ENCODE measurements at places on chromosomes 12 and 14. TPM values are rescaled to one million over a fixed set of nuclear protein-coding genes. Genes with fewer than 3 reads are reported as not detected.

- no peak for DNase-seq
Measured at GRCh38 chr14:102878970-102879460, 43.4 kb upstream of the AMN start.

DNA sequence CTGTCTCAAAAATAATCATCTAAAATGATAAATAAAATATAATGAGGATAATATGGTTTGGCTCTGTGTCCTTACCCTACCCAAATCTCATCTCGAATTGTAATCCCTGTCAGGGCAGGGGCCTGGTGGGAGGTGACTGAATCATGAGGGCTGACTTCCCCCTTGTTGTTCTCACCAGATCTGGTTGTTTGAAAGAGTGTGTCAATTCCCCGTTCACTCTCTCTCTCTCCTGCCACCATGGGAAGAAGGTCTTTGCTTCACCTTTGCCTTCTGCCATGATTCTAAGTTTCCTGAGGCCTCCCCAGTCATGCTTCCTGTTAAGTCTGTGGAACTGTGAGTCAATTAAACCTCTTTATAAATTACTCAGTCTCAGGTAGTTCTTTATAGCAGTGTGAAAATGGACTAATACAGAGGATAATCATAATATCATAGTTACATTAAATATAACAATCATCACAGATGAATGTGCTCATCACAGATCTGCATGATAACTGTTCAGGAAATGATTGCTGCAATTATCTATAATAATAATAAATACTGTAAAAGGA is 12.6 kb downstream of the EFCAB11 start:
- no peak for DNase-seq

PLEK2 gene
- polyA plus RNA-seq = 2.6 TPM

DNA sequence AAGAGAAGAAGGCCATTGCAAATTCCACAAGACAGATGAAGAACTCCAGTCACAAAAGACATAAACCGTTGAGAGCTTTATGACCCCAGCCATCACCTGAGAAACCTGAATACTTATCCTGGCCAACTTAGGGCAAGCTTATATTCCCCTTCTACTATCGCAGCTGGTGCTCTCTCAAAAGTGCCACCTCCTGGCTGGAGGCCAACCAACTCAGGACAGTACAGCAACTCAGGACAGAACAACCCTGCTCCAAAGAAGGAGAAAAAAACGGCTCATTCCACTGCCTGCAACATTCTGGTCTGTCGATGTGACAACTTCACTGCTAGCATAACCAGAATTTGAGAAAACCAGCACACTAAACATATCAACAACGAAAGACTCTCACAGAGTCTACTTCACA is 9.7 kb upstream of the KRT6B start:
- no peak for DNase-seq

ADCY4 gene
- 24.9 TPM for polyA plus RNA-seq

GRCh38 chr12:15707516-15708199 is 81.5 kb downstream of the EPS8 start:
- no peak for DNase-seq

- DNase-seq = no peak
Measured at GRCh38 chr12:26539131-26539530, 293.9 kb downstream of the ITPR2 start.

GRCh38 chr12:69569236-69569635 is 16.0 kb upstream of the CCT2 start:
- DNase-seq = no peak

DEGS2 gene
- 9.6 TPM for polyA plus RNA-seq

SIX6 gene
- not detected for polyA plus RNA-seq

DNA sequence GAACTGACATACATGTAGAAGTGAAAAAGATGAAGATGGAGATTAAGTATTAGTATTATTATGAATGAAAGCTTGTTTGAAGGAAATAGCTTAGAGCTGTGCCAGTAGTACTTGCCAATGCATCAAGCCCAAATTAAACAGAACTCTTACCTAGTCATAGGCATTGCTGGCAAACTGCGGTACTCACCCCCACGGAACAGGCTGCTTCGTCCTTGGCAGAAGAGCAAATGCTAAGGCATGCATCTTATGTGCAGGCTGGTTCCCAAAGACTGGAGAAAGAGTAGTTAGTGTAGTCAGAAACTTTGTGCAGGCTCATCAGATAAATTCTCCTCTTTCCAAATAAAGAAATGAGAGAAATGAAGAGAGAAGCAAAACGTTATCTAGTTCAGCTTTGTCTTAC is 134.8 kb downstream of the CCDC59 start:
- DNase-seq = no peak

DNA sequence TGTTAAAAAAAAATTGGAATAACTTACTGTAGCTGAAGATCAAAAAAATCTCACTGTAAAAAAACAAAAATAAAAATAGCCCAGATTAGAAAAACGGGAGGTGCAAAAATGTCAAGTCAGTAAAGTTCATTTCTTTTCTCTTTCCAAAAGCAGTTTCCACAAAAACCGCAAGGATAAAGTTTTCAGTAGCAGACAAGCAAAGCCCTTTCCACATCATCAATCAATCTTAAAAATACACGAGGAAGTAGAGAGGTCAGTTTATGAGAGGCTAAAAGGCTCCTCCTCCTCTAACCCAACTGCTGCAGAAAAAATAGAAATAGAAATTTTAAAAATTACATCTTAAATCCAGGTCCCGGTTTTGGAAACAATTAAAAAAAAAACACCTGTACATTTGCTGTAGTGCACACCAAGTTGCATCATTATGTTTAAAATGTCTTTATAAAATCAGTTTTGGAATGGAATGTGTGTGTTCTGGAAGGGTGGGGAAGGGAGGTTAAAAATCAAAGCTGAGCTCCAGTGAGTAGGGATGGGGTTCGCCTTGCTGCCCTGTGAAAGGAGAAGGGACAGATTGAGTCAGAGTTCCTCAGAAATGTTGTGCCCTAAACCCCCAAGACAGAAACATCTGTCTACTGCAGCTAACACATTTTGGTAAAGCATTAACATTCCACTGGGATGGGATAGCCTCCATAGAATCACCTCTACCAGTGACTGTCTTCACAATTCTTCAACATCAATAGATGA is 5.8 kb downstream of the HNRNPC start:
- DNase-seq = no peak

- no peak for DNase-seq
Measured at GRCh38 chr12:102757154-102757881, 159.7 kb downstream of the PAH start.

- DNase-seq = no peak
Measured at GRCh38 chr12:18373181-18373580, 111.9 kb downstream of the PIK3C2G start.

DNA sequence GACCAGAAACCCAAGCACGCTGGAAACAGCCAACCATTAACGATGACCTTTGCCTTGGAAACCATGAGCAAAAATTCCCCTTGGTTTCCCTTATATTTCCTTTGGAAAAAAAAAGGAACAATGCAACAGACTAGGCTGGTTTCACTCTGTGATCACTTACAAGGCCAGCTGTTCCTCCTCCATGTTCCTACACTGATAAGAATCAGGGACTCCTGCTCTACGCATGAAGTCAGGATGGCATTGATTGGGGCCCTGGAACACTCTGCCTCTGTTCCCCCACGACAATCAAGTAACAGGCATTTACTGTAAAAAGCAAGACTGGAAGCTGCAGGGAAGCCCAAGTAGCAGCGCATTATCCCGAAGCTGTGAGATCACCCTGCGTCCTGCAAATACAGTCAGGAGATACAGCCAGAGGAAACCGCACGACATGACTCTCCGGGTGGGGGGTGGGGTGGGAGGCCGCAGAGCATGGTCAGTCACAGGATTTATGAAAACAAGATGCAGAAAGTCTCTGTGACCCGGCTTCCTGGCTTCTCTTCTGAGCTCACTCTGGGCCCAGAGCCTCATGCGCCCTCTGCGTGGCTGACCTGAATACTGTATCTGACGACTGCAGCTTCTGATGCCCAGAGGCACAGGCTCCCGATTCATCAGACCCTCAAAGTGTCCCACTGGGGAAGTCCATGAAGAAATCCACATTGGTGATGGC is 31.1 kb downstream of the SSH1 start:
- DNase-seq = no peak

DNA sequence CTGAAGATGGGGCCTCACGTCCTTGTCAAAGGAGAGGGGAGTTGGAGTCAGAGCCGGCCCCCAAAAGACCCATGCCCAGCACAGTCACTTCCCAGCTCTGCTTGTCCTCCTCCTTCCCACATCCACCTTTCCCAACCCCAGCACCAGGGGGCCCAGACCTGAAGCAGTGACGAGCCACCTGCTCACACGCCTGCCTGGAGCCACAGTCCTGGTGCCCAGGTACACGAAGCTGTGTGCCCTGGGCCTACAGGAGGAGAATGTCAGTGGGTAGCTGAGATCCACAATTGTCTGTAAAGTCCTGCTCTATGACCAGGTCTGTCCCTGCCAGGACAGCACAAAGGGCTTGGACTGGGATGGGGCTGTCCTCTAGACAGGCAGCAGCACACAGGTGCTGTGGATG is 126.8 kb upstream of the PZP start:
- DNase-seq = no peak

NKX2-1 gene
- polyA plus RNA-seq = not detected

GRCh38 chr14:91509878-91510170 is 286 bp downstream of the PPP4R3A start:
- DNase-seq = no peak

ZFHX2 gene
- 7.8 TPM for polyA plus RNA-seq

GRCh38 chr12:86331457-86331856 is 75.3 kb upstream of the MGAT4C start:
- DNase-seq = no peak

DNA sequence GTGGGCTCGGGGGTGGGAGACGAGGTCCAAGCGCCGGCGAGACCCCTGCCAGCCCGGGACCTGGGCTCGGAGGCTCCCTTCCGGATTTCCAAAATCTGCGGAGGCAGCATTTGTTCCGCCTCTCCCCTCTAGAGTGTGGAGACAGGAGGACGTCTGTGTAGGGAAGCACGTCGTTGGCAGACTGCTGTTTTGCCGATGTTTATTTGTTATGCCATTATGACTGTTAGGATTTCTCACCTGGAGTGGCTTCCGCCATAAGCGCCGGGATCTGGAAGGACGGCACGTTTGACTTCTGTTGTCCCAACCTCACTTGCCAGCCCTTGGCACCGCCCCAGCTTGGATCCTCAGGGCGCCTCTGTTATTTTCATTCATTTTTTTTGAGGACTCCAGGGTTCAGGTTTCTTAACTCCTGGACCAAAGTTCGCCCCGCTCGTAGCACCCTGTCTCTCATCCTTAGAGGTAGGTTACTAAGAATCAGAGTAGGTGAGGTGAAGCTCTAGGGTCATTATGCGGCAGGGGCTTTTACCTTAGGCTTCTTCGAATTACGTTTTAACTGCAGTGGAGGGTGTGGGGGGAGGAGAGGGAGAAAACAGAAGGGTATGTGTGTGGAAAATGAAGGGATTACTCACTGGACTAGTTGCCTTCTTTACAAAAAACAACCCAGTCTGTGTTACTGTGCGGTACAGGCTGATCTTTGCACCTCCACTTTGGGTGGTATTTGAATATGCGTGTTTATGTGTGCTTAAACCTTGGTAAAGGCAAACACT is 547 bp upstream of the PYGL start:
- DNase-seq = no peak

Data from right renal pelvis (tissue), 4 donors.